ENCODE measurements at places on chromosomes 1 and 21. TPM values are rescaled to one million over a fixed set of nuclear protein-coding genes. Genes with fewer than 3 reads are reported as not detected.

GRCh38 chr1:222547944-222548671 lies at the start of gene HHIPL2:
Gene HHIPL2 (minus strand): TSS chr1:222548104. CDS start chr1:222548044, 60 bp downstream.
- DNase-seq, result no peak

GRCh38 chr1:183021405-183022201 lies 1.6 kb upstream of the LAMC1 start:
- DNase-seq, result no peak

GRCh38 chr21:46477765-46478164 lies 19.1 kb downstream of the DIP2A start:
- no peak for DNase-seq

DNA sequence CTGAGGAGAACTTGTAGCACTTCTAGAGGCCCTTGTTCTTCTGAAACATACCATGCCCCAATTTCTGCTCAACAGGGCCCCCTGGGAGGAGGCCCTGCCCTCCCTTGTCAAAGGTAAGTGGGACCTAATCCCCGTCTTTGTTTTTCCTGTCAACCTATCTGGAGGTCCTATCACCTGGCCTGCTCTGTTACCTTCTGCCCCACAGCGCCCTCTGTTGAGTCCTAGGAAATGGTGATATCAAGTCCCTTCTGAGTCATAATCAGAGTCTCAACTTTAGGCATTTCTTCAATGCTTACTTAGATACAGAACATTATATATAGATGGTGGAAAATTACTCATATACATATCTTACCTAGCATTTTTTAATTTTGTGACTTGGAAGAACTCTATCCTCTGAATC lies 28.2 kb upstream of the FCRL4 start:
- DNase-seq, result no peak

GRCh38 chr1:90067194-90067931 lies 72.5 kb downstream of the ZNF326 start:
- DNase-seq, result no peak

GRCh38 chr1:102858695-102859094 lies 249.6 kb downstream of the COL11A1 start:
- DNase-seq, result no peak

DNA sequence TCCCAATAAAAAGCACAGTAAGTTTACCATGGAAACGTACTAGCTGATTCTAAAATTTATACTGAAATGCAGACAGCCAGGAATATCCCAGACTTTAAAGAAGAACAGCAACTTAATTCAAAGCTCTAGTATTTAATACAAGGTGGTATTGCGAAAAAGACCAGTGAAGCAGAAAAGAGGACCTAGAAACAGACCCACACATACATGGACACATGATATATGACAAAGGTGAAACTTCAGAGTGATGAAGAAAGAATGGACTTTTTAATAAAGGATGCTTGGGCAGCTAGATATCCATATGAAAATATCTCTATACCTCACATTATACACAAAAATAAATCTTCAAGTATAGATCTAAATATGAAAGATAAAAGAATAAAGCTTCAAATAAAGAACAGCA lies 62.6 kb downstream of the COP1 start:
- DNase-seq, result no peak

GRCh38 chr21:34857874-34858273 lies 189.1 kb downstream of the CLIC6 start:
- DNase-seq, result no peak

- no peak for DNase-seq
Observed at GRCh38 chr1:109925159-109925990, 14.7 kb downstream of the CSF1 start.

GRCh38 chr1:1318131-1318652 lies 6.3 kb downstream of the INTS11 start:
- DNase-seq, result peak; percentile 80

GRCh38 chr1:2786329-2787162 lies 14.9 kb downstream of the TTC34 start:
- no peak for DNase-seq

GRCh38 chr1:110674337-110675059 lies at the start of gene KCNA3:
Gene KCNA3 (minus strand): TSS chr1:110674940. CDS start chr1:110674809, 131 bp downstream.
- no peak for DNase-seq

DNA sequence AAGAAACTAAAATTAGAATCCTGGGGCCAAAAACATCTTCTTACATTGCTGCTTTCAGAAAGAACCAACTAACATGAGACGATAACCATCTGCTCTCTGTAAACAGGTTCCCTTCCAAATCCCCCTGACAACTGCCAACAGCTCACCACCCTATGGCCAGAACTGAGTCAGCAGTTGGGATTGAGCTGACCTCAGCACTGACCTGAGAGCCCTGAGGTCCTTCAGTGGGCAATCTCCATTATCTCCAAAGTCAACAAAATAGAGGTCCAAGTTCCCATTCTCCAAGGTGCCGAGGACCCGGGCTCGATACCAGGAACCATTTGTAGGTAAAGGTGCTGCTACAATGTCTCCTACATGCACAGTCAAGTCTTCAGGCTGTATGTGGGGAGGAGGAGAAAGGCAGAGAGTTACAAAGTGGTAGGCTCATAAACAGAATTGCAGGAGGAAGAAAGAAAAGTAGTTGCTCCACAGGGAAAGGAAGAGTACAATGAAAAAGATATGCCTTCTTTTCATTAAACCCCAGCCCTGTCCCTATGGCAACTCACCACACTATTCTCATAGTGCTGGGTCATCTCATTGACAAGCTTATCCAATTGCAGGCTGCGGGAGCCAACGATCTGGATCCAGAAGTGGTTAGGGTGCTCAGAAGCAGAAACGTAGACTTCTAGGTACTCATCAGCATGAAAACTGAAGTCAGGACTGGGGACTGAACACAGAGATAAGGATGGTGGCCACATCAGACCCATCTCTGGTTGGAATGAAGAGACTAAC lies 12.8 kb upstream of the MRPL9 start:
- no peak for DNase-seq

GRCh38 chr1:28248273-28249012 lies 10.9 kb upstream of the SESN2 start:
- DNase-seq, result peak; percentile 82

DNA sequence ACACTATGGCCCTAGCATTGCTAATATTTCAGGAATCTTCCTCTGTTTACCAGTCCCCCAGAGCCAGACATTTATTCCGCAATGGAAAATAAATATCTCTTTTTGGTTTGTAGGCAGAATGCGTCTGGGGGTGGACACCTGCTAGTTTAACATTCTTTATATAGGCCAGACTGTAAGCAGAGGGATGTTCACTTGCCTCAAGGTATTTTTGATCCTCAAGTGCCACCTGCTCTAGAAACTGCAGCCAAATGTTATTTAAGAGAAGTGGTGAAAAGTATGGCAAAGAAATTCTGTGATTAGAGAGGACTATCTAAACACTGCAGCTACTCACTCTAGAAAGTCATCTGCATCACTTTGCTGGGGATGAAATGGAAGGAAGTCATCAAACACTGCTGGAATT lies 164.7 kb downstream of the NEGR1 start:
- no peak for DNase-seq

DNA sequence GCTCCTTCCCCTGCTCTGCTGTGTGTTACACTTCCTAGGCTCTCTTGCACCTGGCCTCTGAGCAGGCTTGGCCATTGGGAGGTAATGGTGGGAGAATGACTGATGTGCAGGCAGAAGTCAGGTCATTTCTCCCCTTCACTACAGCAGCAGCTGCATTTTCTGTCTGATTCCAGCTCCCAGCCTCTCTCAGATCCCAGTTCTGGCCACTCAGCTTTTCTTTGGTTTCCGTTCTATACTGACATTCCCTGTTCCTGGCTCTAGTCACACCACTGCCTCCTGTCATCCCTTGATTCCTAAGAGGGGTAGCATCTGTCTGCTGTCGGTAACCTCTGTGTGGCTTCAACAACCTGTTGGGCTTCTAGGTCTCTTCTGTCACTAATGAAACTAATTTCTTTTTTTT lies 127.7 kb upstream of the HOOK1 start:
- DNase-seq, result no peak

DNA sequence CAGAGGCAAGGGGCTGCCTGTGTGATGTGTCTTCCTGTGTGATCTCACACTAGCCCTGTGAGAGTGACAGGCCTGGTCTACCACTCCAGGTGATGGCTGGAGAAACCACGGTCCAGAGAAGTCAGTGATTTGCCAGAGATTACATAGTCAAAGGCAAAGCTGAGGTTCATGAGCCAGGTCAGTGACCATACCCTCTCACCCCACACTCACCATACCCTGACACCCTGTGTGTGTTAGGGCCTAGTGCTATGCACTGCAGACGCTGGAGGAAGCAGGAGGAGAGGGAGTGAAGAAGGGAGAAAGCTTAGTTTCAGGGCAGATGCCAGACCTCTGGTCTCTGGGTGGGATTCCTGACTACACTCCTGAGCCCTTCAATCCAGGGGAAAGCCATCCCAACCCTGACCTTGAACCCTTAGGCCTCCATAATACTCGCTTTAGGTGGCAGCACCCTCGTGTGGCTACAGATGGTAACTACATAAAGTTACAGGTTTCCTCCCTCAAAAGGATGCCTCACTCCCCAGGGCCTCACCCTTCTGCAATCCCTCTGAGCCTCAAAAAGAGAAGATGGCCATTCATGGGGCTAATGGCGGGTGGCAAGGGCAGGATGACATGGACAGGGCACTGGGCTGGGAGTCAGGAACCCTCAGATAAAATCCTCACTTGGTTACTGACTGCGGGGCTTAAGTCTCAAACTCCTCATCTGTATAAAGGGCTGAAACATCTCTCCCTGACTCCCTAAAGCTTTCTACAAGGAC lies 20.8 kb upstream of the SDC3 start:
- DNase-seq, result no peak

- no peak for DNase-seq
Observed at GRCh38 chr1:205128050-205128449, 6.3 kb upstream of the RBBP5 start.

DNA sequence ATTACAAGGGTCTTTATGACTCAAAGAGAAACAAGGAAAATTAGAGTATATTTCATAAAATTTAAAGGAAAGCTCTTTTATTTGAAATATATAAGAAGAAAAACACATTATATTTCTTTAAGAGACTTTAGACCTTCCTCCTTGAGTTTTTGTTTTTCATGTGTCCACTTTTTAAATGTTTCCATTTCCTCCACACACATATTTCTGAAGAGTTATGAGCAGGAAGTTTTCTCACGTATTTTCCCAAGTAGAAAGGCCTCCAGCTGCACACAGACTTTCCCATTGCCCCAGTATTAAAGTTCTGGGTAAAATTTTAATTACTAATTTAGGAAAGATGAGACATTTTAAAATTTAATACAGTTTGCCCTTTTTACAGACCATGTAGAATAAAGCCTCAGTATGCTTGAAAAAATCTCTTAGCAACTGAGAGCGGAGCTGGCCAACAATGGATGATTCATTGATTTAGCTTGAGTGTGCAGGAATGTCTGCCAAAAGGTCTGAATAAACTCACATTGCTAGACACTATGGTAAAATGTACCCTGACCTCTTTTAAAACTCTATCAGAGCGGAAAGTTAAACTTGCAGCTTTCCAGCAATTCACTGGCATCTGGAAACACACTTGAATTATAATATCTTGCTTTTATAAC lies 57.9 kb downstream of the DDAH1 start:
- DNase-seq, result no peak

GRCh38 chr1:229344937-229345684 lies 2.3 kb upstream of the CCSAP start:
- DNase-seq, result no peak

DNA sequence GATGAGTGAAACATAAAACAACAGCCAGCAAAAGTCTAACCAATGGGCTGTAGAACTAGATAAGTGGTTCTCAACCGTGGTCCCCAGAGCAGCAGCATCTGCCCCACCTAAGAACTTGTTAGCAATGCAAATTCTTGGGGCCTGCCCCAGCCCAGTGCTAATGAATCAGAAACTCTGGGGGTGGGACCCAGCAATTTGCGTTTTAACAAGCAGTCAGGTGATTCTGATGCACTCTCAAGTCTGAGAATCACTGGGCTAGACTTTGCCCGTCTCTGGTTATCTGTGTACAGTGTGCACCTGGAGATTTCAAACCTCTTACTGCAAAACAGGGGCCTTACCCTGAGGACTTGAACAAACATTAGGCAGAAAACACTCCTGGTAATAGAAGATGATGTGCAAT lies 66.5 kb downstream of the PLXNA2 start:
- no peak for DNase-seq

DNA sequence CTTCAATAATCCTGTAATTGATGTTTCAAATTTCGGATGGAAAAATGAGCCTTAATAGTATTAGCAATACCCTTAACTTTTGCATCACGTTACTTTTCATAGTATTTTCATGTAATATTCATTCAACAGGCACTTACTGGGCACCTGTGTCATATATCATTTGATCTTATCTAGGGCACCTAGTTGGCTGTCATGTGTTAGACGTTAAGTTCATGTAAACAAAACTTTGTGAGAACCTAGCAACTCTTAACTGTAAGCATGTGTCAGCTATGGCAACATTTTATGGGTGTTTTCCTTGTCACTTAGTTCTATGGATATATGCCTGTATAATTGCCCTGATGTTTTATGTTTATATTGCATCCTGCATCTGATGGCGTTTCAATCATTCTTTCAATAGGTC lies 777 bp downstream of the LAMC2 start:
- no peak for DNase-seq

GRCh38 chr1:113136476-113136875 lies 63.5 kb downstream of the LRIG2 start:
- no peak for DNase-seq

DNA sequence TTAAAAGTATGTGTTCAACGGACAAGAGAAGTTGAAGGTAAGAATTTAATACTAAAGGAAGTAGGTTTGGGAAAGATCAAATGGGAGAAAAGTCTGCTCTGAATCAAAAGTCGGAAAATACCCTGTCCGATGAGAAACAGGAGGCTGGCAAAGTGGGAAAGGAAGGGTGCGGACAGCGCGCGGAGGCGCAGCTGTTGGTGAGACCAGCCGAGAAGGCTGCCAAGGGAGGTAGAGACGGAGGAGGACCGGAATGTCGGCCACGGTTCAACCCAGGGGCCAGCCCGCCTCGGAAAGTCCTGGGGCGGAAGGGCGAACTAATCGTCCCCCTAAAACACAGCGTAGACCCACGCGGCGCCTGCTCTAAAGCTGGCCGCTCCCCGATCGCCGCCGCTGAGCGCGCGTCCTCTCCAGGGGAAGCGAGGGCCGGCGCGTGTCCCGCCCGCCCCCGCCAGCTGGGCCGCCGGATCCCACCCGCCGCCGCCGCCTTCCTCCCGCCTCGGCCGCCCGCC lies 639 bp upstream of the SPATA1 start:
- DNase-seq, result no peak

The CCDC24 gene
- total RNA-seq, result 22.6 TPM

The COA7 gene
- total RNA-seq, result 25.4 TPM

The MEAF6 gene
- 60.7 TPM for total RNA-seq

The IQGAP3 gene
- 0.68 TPM for total RNA-seq

The CTTNBP2NL gene
- total RNA-seq, result 47.4 TPM

The S100A7 gene
- not detected for total RNA-seq

The SH2D5 gene
- total RNA-seq, result 0.49 TPM

The PHACTR4 gene
- 44.1 TPM for total RNA-seq

The HSD3B2 gene
- not detected for total RNA-seq

The NTNG1 gene
- total RNA-seq, result 9.9 TPM

The BARHL2 gene
- not detected for total RNA-seq

The SPRR1B gene
- 0.91 TPM for total RNA-seq

The ADORA1 gene
- 1.5 TPM for total RNA-seq
